ENCODE measurements at places on chromosomes 11 and 22. TPM values are rescaled to one million over a fixed set of nuclear protein-coding genes. Genes with fewer than 3 reads are reported as not detected.

SCGB1D2 gene
- total RNA-seq = not detected

DNA sequence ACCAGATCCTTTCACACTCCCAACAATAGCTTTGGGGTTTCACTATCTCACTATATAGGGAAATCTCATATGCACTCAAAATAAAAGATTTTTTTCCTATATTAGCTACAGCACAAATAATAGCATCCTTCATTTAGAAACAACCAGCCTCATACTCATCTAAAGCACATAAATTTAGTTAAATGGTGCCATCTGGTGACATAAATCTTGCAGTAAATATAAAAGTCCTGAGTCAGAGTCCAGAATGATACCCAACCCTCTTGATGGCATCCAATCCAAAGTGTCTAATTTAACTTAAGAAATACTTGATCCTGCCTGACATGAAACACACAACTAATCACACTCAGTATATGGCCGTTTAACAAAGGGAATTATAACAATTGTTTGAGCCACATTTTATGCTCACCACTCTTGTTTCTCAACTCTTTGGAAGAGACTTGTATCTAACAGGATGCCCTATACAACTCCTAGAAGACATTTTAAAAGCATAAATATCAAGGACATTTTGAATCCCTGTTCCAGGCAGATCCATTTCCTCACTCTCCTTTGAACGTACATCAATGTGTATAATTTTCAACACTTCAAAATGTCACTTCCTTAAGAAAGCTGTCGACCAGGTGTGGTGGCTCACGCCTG, 36.2 kb downstream of the DLG2 start:
- no peak for DNase-seq

DNA sequence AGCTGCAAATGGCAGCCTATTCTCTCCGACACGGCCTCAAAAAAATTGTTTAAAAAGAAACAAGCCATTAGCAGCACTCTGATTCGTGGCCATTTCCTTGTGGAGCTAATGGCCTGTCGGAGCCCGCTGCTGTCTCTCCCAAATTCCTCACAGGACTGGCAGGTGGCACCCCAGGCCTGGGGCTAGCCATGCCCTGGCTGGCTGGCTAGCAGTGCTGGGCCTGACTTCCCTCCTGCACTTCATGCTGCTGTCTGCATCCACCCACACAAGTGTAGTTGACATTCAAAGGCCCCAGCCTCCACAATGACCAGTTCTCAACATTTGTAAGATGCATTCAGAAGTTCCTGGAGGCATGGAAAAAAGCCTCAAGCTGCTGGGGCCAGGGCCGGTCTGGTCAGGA, 61.5 kb downstream of the SMCO4 start:
- DNase-seq = no peak

GRCh38 chr22:17751596-17751995, 22.7 kb downstream of the BID start:
- no peak for DNase-seq

- DNase-seq = no peak
These were observed 65.2 kb upstream of the CECR2 start for GRCh38 chr22:17303840-17304779.

CYTH4 gene
- not detected for total RNA-seq

- no peak for DNase-seq
These were observed 45.7 kb downstream of the PACS1 start for GRCh38 chr11:66115638-66116301.

- DNase-seq = no peak
These were observed 66.0 kb upstream of the ZBED5 start for GRCh38 chr11:10923882-10924281.

GRCh38 chr11:74926304-74927030, 22.4 kb downstream of the XRRA1 start:
- no peak for DNase-seq

TMEM134 gene
- total RNA-seq = 50.9 TPM

GRCh38 chr11:41018224-41018623, 441.2 kb downstream of the LRRC4C start:
- DNase-seq = no peak

DNA sequence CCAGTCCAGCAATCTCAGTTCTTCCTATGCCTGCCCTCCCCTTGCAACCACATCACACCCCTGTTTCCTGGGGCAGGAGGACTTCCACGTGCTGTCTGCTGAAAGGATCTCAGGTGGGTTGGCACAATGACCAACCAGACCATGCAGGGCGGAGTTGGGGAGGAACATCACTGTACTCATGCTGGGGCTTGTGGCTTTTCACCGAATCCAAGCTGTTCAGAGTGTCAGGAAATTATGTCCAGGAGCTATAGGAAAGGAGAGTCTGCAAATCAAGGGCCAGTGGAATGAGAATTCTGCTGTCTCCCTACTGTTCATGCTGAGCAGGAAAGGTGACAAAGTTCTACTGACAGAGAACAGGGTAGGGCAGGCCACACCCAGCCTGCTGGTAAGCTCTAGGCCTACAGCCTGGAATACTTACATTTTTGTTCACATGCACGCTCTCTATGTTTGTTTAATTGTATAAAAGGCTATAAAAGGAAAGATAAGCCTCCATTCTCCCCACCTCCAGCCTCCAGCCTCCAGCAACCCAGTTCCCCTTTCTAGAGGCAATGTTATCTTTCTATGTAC, 1.7 kb upstream of the PLAAT2 start:
- no peak for DNase-seq

DNA sequence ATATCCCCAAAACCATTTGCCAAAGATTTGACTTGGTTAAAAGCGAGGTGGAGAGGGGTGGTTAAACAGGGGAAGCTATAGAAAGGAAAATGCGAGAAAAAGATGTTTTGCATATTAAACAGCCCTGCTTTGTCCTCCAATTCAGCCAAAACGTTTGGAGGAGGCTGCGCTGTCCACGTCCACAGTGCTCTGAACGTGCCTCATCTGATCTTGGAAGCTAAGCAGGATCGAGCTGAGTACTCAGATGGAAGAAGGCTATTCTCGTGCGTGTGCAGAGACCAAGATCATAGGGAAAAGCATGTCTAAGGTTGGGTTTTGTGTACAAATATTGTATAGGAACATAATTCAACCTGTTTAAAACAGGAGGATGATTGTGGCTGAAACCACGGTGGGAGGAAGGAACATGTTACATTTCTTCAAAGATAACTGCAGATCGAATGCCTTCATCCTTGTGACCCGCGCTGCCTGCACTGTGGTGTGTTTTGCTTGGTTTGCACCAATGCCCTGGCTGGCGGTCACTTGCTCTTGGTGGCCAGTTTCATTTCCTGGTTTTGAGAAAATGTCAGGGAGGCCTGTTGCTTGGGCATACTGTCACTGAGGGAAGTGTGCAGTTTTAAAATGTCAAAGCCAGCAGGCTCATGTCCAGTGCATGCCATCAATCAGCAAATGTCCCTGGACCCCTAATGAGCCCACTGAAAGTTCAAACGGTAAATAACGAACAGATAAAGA, 40.4 kb downstream of the FLI1 start:
- no peak for DNase-seq

PYGM gene
- 0.65 TPM for total RNA-seq

ANO3 gene
- not detected for total RNA-seq

DNA sequence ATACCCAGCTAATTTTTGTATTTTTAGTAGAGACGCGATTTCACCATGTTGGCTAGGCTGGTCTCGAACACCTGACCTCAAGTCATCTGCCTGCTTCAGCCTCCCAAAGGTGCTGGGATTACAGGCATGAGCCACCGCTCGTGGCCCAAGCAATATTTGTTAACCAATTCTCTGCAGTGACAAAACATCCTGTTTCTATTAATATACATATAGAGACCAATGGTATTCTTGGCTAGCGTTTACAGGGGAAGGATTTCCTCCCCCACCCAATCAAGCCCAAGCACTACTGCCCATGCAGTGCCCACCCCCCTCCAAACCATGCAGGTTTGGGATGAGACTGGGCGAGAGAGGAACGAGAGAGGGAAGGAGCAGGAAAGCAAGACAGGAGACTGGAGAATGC, 53.1 kb downstream of the APOL3 start:
- DNase-seq = peak; percentile 5

- DNase-seq = no peak
These were observed 1312.9 kb downstream of the FAM181B start for GRCh38 chr11:81420668-81421250.

TBX10 gene
- total RNA-seq = not detected

GRCh38 chr11:8512547-8512946, 81.5 kb downstream of the STK33 start:
- no peak for DNase-seq

DNA sequence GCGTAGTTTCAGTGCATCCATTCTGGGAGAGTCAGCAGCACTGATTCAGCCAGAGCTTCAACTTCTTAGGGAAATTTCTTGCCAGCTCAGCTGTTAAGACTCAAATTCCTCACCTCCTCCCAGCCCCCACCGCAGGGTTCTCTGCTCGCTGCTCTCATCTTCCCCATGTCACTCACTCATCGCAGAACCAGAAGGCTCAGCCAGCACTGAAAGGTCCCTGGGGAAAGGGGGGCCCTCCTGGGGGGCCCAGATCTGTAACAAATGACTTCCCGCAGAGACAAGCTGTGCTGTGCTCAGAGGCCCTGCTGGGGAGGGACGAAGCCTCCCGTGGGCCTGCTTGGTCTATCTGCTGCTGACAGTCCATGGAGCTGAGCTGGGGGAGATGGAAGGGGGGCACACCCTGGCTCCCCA, 220.6 kb downstream of the NTM start:
- DNase-seq = no peak

CHID1 gene
- 90.3 TPM for total RNA-seq

DNA sequence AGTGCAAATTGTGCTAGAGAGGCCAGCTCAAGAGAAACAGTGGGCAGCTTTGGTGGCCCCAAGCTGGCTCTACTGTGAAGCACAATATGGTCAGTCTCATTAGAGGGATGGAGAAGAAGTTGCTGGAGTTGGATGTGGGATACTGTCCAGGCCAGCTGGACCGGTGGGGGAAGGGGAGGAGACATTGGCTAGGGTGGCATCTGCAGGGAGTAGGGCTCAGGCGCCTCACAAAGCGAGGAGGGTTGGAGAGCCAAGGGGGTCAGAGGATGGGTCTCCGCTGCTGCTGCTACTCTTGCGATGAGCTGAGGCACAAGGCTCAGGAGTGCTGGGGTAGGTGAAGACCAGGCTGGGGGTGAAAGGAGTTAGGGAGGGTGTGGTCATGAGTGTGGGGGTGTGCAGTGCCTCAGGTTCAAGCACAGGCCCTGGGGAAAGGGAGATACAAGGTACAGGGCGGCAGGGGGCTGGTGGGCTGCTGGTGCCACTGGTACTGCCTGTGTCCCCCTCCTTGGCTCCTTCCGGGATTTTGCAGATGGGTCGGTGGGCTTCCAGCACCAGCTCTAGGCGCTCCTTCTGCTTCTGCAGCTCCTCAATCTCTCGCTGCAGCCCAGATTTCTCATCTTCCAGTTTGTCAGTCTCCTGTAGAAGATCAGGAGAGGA, 2.3 kb downstream of the CCDC85B start:
- DNase-seq = no peak

DNA sequence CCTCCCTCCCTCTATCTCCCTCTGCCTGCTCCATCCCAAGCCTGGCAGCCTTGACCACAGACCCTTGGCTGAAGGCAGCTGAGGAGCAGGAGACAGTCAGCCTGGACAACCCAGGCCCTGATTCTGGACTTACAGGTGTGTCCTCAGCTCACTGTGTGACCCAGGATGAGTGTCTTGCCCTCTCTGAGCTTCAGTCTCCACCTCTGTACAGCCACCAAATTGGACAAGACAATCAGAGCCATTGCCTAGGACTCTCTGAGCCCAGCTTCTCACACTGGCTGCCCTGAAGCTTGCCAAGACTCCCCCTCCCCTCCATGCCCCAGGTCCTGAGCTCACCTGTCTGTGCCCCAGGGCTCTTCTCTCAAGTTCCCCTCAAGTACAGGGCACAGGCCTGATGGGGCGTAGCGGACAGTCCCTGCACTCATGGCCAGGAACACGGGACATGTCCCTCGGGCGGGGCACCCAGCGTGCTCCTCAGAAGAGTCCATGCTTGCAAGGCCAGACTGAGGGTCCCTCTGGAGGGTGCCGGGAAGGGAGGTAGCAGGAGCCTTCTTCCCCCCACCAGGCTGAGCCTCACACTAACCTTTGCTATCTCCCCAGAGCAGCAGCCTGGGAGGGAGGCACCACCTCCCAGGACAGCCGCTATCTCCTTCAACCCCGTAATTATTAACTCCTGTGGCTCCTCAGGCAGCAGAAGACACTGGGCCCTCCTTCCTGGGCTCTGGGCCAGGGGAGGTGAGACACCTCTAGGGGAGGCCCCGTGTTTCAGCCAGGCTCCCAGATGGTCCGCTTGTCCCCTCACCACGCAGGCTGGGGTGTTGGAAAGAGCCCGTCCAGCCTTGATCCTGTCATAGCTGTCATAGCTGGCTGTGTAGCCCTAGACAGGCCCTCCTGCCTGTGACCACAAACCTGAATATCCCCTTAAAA, 2.6 kb upstream of the RAB3IL1 start:
- DNase-seq = peak; percentile 93

GRCh38 chr11:134072844-134073243, 4.0 kb downstream of the JAM3 start:
- DNase-seq = no peak

OR51B5 gene
- 0.20 TPM for total RNA-seq

AIFM3 gene
- total RNA-seq = not detected

GRCh38 chr22:32823024-32823730, 21.7 kb downstream of the TIMP3 start:
- DNase-seq = no peak

GRCh38 chr11:104352036-104352435, 188.1 kb upstream of the PDGFD start:
- no peak for DNase-seq

DNA sequence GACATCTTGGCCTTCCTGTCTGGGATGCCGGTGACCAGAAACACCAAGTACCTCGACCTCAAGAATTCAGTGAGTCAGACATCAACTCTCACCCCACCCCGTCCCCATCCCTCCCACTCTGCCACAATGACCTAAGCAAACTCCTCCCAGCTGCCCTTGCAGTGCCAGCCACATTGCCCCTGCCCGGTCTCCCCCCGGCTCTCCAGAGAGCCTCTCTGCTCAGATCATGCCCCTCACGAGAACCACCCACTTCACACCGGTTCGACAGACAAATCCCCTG, 23.6 kb upstream of the MYRF start:
- no peak for DNase-seq

CDC42BPG gene
- 0.46 TPM for total RNA-seq

SLC22A6 gene
- not detected for total RNA-seq

GP1BB gene
- 63.4 TPM for total RNA-seq

GRCh38 chr11:43806976-43807375, 73.7 kb upstream of the ALKBH3 start:
- no peak for DNase-seq

GRCh38 chr11:119578521-119579191, 150.3 kb downstream of the NECTIN1 start:
- no peak for DNase-seq

CLTCL1 gene
- total RNA-seq = 24.2 TPM

DNA sequence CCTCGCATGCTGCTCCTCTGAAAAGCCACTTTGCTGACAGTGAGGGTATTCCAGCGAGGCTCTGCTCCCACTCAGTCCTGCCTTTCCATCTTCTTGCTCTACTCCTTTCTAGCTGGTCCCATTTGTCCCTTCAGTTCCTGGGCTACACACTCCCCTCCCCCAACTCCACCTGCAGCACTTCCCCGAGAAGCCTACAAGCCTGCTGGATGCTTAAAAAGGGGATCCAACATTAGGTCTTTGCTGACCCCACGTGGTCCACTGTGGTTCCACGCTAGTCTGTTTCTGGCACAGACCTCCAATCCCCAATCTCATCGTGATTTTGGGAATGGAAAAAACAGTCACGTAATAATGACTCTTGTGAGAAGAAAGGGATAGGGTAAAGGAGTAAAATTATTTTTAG, 121.6 kb upstream of the SNX19 start:
- DNase-seq = no peak

AGBL2 gene
- 0.40 TPM for total RNA-seq

Measured in chondrocyte (in vitro differentiated cells).